ENCODE measurements at places on chromosomes 6 and 20.

DNA sequence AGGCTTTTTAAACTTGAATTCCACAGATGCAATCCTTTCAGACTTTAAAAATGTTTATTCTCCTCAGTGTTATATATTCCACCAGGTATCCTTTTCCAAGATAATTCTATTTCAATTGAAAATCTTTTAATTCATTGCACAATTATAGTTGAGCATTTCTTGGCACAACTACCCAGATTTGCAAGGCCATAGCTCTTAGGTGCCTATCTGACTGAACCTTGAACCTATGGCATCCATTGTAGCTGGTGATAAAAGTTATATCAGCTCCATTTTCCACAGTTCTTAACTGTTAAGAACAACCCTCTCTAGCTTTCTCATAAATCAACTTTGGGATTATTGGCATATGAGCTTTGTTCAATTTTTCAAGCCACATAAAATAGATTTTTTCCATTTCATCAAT lies 42.4 kb downstream of the PACRG start:
- DNase-seq, result no peak

DNA sequence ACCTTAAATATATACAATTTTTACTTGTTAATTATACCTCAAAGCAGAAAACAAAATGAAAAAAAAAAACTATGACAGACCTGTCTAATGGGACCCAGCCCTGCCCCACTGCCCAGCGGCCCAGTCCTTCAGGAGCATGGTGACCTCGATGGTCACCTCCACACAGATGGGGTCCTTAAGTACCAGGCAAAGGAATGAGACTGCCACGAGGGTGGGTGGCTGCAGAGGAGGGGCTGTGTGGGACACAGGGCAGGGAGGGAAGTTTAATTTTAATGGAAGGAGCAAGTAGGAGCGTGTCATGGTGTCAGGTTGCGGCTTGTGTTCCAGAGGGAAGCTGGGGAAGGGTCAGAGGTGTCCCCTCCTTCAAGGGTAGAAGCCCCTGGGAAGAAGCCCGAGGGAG lies 28.6 kb downstream of the GABRR2 start:
- DNase-seq, result no peak

- no peak for DNase-seq
These were observed 65.9 kb upstream of the OGFRL1 start for GRCh38 chr6:71222671-71223070.

GRCh38 chr6:27544612-27545260 lies 71.8 kb upstream of the ZNF184 start:
- no peak for DNase-seq

DNA sequence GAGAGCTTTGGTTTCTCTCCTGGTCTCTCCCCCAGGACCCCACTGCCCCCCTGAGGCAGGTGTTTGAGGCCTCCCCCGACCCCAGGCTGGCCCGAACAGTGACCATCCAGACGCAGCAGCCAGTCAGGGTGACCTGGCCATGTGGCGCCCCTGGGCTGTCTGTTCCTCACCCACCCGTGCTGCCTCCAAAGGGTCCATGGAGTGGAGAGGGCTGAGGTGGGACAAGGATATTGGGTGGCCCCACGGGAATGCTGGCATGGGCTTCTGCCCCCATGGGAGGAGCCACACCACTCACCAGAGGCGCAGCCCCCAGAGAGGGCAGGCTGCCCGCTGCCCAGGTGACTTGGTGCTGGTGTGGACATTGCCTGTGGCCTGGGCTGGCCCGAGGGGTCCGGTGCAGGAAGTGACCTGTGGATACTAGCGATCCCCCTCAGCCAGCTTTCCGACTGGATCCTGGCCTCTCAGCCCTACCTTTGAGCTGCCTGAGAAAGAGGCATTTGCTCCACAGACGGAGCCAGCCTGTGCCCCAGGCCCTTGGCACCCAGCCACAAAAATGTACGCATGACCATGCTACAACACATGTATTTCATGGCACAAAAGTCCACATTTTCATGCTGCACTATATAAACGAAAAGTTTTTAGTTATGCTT lies 50.8 kb downstream of the BCAS4 start:
- no peak for DNase-seq

DNA sequence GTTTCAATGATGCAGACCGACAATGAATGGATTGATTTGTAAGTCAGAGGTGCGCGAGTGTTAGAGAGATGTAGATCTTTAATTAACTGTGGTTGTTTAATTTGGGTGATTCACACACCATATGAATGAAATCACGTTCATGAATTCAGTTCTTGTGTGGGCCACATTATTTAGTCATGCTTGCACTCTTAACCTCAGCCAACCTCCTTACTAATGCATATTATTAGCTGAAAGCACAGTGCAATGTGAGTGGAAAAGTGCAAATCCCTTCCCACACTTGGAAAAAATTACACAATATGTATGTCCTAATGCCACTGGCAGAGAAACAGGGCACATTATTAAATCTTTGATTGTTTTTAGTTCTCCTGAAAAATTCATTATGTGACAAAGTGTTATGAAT lies 512.5 kb downstream of the BCKDHB start:
- DNase-seq, result no peak

DNA sequence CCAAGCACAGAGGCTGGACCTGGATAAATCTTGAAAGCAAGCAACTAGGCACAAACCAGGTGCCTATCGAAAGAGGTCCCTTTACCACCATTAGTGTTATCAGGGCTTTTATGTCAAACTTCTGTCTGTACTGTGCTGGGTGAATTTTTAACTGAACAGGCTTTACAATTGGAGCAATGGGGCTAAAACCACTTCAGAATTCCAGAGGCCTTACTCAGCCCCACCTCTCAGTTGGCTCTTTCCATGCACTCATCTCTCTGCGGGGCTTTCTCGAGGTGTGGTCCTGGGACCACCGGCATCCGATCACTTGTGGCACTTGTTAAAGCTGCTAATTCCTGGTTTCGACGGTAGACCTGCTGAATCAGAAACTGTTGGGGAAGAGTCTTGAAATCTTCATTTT lies 232.5 kb downstream of the SOX4 start:
- no peak for DNase-seq

All from K562 (cell line).